NCI-H187 (cell line): ENCODE measurements at places on chromosomes 4 and X.

DNA sequence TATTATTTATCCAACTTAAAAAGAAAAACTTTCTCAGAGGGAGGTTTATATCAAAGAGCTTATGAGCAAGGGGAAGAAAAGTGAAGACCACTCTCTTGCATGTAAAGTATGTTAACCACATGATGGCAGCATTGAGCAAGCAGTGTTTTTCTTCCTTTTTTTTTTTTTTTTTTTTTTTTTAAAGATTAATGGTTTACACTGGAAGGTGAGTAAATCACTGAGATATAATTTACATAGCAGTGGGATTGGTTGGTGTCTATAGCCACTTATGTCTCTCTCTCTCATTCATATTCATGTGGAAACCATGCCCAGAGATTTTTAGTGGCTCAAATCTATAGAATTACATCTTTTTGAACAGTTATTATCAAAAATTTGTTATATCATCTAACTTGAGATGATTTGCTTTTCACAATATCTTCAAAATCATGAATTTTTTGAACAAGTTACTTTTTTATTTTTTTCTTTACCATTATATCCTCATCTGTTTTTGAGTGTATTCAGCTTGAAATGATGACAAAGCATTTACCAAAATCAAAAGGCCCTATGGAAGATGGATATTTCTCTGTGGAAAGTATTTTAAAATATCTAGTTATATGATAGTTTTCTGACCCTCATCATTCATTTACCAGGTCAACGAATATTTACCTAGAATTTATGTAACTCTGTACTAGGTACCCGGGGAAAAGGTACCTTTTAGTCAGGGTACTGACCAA lies 31.6 kb downstream of the MTHFD2L start:
- DNase-seq, result no peak

GRCh38 chr4:121726642-121727268 lies 30.0 kb upstream of the ANXA5 start:
- no peak for DNase-seq

DNA sequence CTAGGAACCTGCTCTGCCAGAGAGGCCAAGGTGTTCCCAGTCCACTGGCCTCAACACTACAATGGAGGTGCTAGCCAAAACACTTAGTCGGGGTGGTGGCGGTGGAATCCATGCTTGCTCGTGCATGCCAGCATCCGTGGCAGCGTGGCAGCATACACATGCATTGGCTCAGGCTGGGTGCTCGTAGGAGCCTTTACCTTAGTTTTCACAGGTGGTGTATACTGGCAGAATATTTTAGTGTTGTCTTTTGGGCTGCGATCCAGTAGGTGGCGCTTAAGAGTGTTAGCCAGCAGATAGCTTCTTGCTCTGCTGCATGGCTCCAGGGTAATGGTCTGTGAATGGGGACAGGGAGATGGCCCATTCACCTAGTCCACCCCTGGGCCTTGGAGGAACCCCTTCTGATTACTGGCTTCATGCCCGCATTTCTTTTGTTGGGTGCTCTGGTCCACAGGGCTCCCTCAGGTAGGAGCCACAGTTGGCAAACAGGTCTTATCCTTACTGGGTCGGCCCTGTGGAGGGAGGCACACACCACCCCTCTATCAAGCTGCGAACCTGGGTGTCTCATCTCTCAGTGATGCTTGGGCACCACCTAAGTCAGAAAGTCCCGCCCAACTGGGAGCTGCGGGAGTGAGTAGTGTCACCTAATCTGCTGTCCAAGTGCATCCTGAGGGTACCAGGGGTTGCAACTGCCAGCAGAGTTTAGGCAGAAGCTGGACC lies 40.0 kb downstream of the RIPPLY1 start:
- DNase-seq, result no peak

GRCh38 chr4:138775489-138775888 lies 240.1 kb upstream of the NOCT start:
- DNase-seq, result no peak

DNA sequence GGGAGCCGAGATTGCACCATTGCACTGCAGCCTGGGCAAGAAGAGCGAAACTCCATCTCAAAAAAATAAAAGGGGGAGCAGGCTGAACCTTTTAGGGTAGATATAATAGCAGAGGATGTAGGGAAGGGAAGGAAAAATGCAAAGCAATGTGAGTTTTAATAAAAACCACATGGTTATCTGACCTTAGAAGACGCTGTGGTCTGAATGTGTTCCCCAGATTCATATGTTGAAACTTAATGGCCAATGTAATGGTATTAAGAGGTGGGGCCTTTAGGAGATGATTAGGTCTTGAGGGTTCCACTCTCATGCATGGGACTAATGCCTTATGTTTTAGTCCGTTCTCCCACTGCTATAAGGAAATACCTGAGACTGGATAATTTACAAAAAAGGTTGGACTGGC lies 114.1 kb upstream of the STX18 start:
- DNase-seq, result no peak

GRCh38 chr4:183621875-183622274 lies 37.1 kb downstream of the RWDD4 start:
- DNase-seq, result no peak

DNA sequence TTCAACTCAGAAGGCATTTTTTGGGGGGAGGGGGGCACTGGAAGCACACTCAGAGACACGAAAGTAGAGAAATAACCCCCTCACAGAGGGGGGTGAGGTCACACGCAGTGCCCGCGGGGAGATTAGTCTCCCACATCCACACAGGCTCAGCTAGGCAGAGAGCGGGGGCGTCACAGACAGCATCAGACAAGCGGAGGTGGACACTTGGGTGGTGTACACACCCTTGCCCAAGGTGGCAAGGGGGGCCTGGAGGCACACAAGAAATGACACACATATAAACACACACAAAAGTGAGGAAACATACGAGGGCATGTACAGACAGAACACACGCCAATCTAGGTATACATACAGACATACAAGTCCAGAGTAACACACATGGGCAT lies 637 bp upstream of the SYN1 start:
- no peak for DNase-seq

GRCh38 chrX:69221239-69222102 lies 56.2 kb upstream of the PJA1 start:
- no peak for DNase-seq

DNA sequence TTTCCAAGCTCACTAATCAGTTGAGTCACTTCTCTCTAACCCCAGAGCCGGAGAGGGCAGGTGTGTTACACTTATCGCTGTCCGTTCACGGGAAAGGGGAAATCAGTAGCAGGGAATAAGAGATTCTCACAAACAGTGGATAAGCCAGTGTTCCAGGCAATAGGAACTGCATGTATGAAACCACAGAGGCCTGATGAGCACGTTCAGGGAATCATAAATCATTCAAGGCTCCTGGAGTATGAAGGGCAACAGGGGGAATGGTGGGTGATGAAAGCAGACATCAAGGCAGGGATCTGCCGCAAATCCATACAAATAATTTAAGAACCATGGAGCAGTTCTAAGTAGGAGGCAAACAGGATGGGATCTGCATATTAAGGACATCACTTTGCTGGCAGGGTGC lies 59.1 kb upstream of the ADGRG2 start:
- DNase-seq, result no peak

GRCh38 chr4:141686146-141686775 lies 49.9 kb downstream of the IL15 start:
- DNase-seq, result no peak

DNA sequence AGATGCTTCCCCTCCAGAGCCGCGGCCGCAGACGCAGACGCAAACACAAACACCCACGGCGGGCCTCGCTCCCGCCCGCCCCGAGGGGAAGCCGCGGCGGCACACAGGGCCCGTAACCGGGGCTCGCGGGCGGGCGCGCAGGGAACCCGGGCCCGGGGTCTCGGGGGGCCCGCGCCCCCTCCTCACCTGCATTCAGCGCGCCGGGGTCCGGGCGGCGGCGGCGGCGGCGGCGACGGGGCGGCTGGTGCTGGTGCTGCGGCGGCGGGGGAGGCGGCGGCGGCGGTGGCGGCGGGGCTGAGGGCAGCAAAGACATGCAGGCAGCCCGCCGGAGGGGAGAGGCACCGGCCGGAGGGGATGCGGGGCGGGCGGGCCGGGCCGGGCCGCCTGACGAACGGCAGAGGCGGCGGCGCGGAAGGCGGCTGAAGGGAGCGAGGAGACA lies 255 bp upstream of the CNOT6L start:
- DNase-seq, result no peak

- no peak for DNase-seq
Measured at GRCh38 chr4:8468746-8469535, 28.4 kb downstream of the TRMT44 start.

DNA sequence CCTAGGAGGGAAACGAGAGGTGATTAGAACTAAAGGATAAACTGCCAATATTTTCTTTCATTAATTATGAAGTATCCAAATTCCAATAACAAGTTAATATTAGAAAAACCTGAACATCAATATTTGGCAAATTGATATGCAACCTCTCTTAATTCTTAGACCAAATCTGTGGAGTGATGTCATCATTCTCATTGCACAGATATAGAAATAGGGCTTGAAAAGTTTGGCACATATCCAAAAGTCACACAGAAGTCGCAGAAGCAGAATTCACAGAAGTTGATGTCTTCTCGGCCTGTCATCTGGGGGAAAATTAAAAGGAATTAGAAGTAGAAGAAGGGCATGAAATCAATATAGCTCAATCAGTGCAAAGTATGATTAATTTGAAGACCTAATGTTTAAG lies 36.9 kb downstream of the ENPEP start:
- DNase-seq, result no peak

DNA sequence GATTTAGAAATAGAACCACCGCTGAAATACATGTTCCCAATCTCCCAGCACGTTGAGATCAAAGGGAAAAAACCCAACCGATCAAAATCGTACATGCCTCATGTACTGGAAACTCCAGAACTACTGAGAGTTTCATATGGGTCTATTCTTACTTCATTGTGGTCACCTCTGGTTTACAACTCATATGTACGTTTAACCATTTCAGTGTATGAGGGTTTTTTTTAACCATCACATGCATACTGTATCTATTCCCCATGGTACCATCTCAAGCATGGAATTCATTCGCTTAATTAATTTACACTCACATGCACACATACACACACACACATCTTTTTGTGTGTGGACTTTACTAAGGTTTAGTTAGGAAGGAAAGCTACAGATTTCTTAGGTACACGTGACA lies 46.0 kb upstream of the CLNK start:
- no peak for DNase-seq

DNA sequence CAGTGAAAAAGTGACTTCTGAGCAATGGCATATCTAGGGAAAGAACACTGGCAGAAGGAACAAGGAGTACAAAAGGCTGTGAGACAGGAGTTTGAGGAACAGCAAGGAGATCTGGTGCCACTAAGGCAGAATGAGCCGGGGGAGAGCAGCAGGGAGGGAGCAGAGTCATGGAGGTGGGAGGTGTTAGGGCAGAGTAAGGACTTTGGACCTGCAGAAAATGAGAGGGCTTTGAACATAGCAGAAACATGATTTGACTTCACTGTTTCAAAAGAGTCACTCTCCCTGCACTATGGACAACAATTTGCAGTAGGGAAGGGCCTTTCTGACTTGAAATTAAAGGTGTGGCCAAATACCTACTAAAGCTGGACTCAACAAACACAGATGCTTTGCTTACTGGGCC lies 356.2 kb downstream of the ADGRL3 start:
- no peak for DNase-seq

GRCh38 chr4:8141935-8142334 lies 16.7 kb downstream of the ABLIM2 start:
- DNase-seq, result no peak

DNA sequence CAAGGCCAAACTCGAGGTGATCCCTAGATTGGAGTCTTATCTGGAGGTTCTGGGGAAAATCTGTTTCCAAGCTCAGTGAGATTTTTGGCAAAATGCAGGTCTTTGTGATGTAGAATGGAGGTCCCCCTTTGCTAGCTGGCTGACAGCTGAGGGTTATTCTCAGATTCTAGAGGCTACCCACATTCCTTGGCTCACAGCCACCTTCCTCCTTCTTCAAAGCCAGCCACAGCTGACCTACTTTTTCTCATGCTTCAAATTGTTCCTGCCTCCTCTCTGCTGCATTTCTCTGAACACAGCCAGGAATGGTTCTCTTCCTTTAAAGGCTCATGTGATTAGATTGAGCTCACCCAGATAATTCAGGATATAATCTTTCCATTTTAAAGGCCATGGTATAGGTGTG lies 86.9 kb downstream of the VCX3A start:
- DNase-seq, result no peak

- DNase-seq, result no peak
Measured at GRCh38 chr4:156295676-156296195, 342.1 kb upstream of the CTSO start.

DNA sequence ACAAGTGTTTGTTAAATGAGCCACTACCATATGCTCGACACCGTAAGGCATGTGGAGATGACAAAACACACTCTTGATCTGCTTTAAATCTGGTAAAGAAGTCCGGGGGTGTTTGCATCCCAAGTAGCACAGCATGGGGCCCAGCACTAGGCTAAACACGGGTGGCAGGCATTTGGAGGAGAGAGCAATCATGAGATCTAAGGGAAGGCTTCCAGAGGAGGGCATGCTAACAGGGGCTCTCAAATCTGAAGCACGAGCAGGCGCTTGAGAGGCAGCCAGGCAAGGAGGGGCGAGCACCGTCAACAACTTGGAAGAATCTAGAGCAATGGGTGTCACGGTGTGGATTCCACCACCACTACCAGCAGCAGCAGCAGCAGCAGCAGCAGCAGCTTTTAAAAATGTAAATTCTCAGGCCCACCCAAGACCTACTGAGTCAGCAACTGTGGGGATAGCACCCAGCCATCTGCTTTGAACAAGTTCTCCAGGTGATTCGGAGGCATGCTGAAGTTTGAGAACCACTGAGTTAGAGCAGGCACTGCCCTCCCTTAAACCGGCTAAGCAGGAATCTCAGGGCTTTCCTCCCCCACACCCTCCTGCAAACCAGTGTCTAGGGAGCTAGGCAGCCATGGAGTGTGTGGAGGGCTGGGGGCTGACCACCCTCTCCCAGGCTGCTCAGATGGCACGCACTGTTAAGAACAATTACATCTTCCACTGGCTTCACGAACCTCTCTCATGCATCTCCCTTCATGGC lies 70.2 kb upstream of the MAP3K15 start:
- DNase-seq, result no peak

- DNase-seq, result no peak
Measured at GRCh38 chr4:74410272-74410671, 34.7 kb upstream of the AREG start.

GRCh38 chr4:70747874-70748273 lies 26.1 kb downstream of the RUFY3 start:
- DNase-seq, result no peak

- DNase-seq, result no peak
Measured at GRCh38 chr4:95528388-95528948, 20.3 kb downstream of the UNC5C start.

DNA sequence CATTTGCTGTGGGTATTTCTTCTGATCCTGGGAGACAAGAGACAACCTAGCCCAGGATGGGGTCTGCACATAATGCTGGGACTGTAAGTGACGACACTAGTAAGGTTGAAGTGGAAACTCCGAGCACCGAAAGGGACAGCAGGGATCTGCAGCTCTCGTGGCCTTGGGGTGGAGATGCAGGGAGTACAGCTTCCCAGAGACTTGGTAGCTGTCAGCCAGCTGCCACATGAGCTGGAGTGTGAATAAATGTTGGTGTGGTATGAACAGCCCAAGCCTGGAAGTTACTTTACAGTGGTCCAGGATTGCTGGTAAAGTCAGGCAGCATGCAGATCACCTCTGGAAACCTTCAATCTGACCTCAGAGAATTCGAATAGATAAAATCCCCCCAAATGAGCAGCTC lies 97.6 kb downstream of the FAM193A start:
- DNase-seq, result no peak

- peak; percentile 43 for DNase-seq
Measured at GRCh38 chrX:119870626-119871131, 854 bp downstream of the RNF113A start.

GRCh38 chr4:38174801-38175200 lies 214.6 kb downstream of the PTTG2 start:
- no peak for DNase-seq
